ENCODE measurements at places on chromosomes 7 and 10. TPM values are rescaled to one million over a fixed set of nuclear protein-coding genes. Genes with fewer than 3 reads are reported as not detected.

MMP21 gene
- not detected for total RNA-seq

ITPRID1 gene
- 6.3 TPM for total RNA-seq

SLIT1 gene
- total RNA-seq: 0.32 TPM

TAS2R3 gene
- total RNA-seq: not detected

NUDT13 gene
- 4.4 TPM for total RNA-seq
